Endothelial cell (in vitro differentiated cells): ENCODE measurements at places on chromosomes 2 and 18. TPM values are rescaled to one million over a fixed set of nuclear protein-coding genes. Genes with fewer than 3 reads are reported as not detected.

CROCC2 gene
- not detected for total RNA-seq

GALNT5 gene
- 0.15 TPM for total RNA-seq

PROKR1 gene
- 0.38 TPM for total RNA-seq

DNA sequence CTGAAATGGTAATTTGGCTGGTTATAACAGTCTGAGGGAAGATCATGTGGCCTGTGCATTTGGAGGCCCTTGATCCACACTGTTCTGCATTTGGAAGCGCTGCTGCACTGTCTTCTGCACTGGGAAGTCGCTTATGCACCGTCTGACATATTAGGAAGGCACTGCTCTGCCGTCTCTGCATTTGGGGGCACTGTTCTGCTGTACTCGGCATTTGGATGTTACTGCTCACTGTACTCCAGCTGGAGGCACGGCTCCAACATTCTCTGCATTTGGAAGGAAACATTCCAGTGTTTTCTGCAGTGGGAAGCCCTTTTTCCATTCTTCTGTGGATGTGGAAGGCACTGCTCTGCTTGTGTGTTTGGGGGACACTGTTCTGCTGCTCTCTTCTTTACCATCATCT is 9.6 kb upstream of the PROM2 start:
- no peak for DNase-seq

DNA sequence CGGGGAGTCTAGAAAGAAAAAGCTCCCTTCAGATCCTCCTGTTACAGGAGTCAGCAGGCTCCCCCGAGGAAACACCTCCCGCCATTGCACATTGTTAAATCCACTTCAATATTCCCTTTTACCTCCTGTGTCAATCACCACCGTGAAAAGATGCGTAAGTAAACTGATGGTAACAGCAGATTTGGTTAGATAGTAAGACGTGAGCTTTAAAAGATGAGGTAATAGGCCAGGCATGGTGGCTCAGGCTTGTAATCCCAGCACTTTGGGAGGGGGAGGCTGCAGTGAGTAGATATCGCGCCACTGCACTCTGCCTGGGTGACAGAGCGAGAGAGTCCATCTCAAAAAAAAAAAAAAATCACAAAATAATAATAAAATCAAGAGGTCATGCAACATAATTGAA is 15.2 kb upstream of the NCL start:
- no peak for DNase-seq

DNA sequence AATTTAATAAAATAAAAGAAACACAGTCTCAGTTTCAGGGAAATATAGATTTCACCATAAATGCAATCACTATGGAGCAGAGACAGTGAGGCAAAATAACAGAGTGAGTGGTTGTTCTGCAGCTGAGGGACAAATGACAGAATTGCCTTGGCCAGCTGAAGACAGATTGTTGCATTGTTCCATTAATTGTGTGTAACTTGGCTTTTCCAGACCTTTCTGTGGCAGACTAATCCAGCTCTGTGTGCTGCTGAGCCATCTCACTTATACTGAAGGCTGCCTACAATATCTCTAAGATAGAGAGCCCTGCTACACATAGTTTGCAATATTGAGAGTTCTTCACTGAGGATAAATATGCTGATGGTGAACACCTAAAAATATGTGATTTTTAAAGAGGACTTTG is 11.5 kb downstream of the LRRTM1 start:
- no peak for DNase-seq

DNA sequence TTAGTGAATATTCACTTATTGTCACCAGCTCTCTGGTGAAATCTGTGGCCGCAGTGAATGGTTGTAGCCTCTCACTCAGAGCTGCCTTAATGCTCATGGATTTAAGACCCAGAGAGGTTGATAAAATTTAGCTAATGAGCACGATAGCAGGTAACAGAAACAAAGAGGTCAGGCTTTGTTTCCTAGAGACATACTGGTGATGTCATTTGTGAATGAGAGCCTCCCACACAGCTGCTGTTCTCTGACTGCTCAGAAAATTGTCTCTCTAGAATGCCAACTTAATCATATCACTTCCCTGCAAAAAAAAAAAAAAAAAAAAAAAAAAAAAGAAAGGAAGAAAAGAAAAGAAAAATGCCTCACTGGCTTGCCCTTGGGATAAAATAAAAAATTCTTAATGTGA is 411.7 kb upstream of the MYT1L start:
- no peak for DNase-seq

- DNase-seq, result no peak
Measured at GRCh38 chr2:23327416-23327815, 57.6 kb upstream of the KLHL29 start.

- DNase-seq, result no peak
Measured at GRCh38 chr2:222651718-222652418, 4.0 kb downstream of the FARSB start.

DNA sequence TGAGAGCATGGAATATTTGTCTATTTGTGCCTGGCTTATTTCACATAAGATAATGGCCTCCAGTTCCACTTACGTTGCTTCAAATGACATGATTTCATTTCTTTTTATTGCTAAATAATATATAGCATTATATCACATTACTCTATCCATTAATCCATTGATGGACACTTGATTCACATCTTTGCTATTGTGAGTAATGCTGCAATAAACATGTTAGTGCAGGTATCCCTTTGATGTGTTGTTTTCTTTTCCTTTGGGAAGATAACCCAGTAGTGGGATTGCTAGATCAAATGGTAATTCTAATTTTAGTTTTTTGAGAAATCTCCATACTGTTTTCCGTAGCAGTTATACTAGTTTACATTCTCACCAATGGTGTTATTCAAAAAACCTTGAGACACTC is 1343.3 kb upstream of the TMEFF2 start:
- DNase-seq, result no peak

DNA sequence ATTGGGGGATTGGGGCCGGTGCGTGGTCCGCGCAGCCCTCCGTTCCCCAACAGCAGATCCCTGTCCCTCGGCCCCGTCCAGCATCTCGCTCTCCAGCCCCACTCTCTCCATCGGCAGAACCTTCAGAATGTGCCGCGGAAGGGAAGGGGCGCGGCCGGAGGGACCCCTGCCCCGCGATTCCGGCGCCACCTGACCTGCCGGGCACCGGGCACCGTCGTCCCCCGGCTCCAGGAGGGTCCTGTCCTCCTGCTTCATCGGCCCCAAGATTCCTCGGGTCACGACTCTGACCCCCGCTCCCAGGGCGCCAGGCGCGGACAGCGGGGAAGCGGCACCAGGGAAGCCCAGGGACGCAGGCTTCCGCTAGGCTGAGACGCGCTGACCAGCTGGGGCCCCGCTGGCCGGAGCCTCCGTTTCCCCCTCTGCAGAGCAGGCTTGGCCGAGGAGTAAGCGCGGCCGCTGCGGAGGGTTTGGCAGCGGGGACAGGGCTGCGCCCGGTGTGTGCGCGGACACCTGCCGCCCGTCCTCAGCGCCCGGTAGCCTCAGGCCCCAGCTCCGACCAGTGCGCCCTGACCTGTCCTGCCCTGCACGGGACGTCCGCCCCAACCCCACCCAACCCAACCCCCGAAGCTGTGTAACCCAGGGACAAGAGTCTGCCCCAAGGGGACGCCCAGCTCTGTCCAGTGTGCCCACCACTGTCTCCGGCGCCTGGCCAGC is 16.8 kb upstream of the BOK start:
- no peak for DNase-seq

DNA sequence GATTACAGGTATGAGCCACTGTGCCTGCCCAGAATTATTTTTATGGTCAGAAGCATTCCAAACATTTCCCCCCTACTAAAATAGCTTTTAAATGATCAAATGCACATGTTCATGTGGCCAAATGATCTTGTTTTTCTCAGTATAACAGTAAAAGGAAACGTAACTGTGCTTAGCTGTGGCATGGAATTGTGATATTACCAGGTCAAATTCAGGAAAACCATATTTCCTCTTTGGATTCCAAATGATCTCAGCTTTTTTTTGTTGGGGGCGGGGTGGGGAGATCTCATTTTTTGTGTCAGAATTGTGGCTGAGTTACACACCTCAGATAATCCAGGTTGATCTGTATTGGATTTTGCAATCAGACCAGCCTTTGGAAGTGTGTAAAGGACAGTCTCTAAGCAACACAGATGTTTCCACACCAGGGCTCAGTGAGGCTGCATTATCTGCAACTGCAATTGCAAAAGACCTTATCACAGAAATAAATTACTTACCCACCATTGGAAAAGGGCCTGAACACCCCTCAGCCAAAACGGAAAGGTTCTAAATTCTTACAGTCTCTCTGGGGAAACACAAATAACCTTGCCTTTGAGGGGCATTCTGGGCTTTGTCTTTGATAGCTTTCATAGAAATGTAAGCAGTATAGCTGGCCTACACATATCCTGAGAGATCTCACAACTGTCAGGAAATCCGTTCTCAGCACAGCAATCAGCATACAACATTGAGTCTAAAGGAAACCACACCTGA is 8.4 kb downstream of the CASP10 start:
- DNase-seq, result peak; percentile 18

DNA sequence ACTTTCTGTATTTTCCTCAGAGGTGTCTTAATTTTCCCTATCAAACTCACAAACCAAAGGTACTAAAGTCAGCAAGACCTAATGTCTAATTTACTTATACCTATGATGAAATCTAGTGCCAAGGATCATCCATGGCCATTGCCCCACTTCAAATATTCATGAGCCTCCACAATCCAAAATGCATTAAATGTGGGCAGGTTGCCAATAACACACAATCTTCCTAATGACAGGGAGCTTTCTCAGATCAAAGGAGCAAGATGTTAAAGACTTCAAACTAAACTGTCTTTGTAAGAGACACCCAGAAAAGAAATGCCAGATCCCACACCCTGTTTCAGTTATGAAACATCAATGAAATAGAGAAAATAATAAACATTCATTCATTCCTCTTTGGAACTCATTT is 143.2 kb downstream of the TMEFF2 start:
- no peak for DNase-seq

- DNase-seq, result no peak
Measured at GRCh38 chr2:85326406-85327159, 1.2 kb downstream of the TGOLN2 start.

DNA sequence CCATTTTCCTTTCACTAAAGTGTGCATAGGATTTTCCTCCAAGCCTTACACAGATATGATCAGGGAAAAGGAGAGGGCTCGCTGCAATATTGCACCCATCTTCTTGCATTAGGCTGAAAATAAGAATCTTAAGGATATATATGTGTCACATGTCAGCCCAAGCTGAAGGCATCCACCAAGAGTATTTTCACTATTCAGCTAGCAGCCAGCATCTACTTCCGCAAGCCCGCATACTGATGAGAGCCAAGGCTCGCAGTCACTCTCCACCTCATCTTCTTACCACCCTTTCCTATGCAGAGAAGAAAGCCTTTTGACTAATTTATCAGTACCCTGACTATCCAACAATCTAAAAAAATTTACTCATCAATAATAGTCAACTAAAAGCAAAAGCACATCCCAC is 6.1 kb downstream of the TMEM163 start:
- no peak for DNase-seq
